Breast epithelium (tissue), 4 donors: ENCODE measurements at places on chromosomes 3 and 15. TPM values are rescaled to one million over a fixed set of nuclear protein-coding genes. Genes with fewer than 3 reads are reported as not detected.

DNA sequence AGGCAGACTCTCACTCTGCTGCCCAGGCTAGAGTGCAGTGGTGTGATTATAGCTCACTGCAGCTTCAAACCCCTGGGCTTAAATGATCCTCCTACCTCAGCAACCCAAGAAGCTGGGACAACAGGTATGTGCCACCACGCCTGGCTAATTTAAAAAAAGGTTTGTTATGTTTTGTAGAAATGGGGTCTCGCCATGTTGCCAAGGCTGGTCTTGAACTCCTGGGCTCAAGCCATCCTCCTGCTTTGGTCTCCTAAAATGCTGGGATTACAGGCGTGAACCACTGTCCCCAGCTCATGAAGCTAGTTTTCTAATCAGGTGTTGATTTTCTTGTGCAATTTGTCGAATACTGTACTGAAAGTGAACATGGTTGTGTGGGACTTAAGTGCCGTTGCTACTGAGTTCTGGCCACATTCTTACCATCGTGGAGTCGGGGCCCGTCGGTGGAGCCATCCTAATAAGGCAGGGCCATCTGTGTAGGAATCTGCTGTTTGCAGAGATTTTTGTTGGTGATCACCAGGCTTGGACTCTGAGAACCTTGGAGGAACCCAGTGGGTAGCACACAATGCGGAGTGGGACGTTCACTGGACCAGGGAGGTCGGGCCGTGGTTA lies 193.2 kb downstream of the GOLGA6L6 start:
- no peak for DNase-seq

DNA sequence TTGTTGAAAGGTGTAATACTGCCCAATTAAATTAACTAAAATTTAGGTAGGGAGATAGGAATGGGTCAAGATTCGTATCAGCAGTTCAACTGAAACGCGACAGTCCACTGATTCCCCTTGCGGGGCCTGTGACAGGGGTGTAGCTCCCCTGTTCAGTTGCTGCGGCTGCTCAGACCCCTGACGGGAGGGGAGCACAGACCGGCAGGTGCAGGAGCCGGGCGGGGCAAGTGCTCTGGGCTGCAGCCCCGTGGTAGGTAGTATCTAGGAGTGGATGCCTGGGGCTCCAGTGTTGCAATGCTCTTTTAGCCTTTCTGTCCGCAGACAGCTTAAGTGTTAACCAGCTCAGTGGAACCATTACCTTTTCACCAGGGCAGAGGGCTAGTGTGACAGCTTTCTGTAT lies 164.9 kb downstream of the ROBO2 start:
- no peak for DNase-seq

GRCh38 chr3:101521211-101521701 lies 8.2 kb upstream of the SENP7 start:
- DNase-seq, result no peak

Gene FANCD2
- total RNA-seq, result 3.7 TPM

Gene CFAP100
- total RNA-seq, result not detected

DNA sequence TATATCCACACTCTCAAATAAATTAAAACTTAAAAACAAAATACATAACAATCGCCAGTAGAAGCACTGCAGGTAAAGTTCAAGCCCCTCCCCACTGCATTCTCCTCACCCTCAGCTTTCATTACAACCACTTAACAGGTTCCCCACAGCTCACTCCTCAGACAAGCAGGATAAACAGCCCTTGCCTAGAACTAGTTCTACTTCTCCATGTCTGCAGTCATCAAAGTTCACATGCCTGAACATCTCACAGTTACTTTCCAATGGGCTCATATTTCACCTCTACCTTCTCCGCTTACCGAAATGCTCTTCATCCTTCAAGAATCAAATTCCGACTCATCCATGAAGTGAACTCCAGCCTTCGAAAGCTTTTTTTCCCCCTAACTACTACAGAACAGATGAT lies 4.1 kb downstream of the YEATS2 start:
- no peak for DNase-seq

Gene TMEM207
- not detected for total RNA-seq

Gene NMNAT3
- 6.6 TPM for total RNA-seq

DNA sequence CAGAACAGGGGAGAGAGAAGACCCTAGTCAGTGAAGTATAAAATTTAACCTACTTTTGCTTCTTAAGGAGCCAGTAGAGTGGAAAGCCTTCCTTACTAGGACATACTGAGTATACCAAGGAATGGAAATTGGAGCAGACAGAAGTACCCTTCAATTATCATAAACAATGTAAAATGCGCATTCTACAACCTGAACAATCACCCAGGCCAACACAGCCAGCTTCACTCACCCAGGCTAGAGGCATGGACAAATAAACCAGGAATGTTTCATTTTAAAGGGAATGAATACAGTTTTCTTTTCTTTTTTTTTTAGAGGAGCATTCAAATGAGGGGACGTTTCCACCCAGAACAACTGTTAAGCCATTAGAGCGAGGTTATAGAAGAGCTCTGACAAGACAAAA lies 41.9 kb upstream of the PLXND1 start:
- DNase-seq, result no peak

Gene GPR149
- not detected for total RNA-seq

GRCh38 chr15:58309963-58310928 lies 121.5 kb upstream of the LIPC start:
- DNase-seq, result peak; percentile 70

DNA sequence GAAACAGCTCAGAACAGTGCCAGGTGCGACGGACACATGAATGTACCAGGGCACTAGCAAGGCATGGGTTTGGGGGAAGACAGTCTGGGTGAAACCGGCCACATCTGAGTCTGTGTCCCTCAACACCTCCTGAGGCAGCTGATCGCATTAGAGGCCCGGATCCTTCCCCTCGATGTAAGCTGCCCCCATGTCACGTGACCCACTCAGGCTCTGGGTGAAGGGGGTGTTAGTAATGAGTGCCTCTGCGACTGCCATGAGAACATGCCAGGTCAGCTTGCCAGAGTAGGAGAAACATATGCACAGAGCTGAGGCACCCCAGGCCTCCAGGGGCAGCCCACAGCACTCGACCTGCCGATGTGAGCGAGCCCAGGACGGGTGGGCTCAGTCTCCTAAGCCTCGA lies 29.7 kb downstream of the PRR23E start:
- no peak for DNase-seq
